ENCODE measurements at places on chromosomes 5 and 9. TPM values are rescaled to one million over a fixed set of nuclear protein-coding genes. Genes with fewer than 3 reads are reported as not detected.

GRCh38 chr5:134223406-134224248 is 2.2 kb downstream of the PPP2CA start:
- no peak for DNase-seq

Gene ARHGAP26
- total RNA-seq: 9.5 TPM

DNA sequence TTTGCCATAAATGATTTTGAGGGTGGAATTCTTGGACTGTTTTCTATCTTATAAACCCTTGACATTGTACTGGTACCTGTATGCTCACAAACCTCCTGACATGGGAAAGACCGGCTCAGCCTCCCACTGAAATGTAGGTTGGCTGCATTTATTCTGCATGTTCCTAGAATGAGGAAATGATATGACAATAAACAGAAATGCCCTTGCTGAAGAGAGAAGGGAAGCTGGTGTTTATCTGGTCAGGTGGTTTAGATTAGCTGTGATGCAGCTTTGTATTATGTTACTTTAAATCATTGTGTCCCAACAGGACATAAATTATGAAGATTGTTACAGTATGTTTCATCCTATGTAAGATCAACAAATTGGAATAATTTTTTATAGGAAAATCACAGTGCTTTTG is 23.1 kb upstream of the CATSPER3 start:
- DNase-seq: no peak

Gene LCN1
- total RNA-seq: not detected

GRCh38 chr9:110344821-110345220 is 7.2 kb upstream of the TXNDC8 start:
- no peak for DNase-seq

GRCh38 chr5:122775550-122776542 is 966 bp downstream of the SNX2 start:
- no peak for DNase-seq

DNA sequence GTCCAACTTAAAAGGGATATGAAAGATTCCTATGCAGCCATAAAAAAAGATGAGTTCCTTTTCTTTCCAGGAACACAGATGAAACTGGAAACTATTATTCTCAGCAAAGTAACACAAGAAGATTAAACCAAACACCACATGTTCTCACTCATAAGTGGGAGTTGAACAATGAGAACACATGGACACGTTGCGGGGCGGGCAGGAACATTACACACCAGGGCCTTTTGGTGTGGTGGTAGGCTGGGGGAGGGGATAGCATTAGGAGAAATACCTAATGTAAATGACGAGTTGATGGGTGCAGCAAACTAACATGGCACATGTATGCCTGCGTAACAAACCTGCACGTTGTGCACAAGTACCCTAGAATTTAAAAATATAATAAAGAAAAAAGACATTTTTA is 516.1 kb downstream of the LRRC70 start:
- DNase-seq: no peak

Gene ALDOB
- not detected for total RNA-seq

Gene FABP6
- 3.9 TPM for total RNA-seq

Gene DOCK2
- total RNA-seq: 12.6 TPM

Gene SPATA31C1
- not detected for total RNA-seq

Gene TBC1D13
- total RNA-seq: 2.0 TPM

DNA sequence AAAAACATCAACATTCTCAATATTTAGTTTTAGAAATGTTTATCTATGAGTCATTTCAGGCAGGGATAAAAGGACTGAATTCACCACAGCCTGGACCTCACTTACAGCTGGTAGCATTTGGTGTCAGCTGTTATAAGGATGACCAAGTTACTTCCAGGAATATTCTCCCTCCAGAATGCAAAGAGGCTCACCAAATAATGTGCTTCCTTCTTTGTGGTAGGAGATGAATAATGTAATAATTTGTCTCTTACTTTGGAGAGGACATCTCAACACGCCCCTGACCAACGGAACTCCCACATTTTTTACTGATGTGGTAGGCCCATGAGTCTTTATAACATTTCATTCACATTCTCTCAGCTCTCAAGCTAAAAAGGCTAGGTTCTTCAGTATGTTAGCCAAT is 825.9 kb upstream of the GRAMD2B start:
- peak; percentile 45 for DNase-seq

- DNase-seq: no peak
Measured at GRCh38 chr9:38208206-38208901, 139.3 kb upstream of the SHB start.

Gene EGFLAM
- not detected for total RNA-seq

DNA sequence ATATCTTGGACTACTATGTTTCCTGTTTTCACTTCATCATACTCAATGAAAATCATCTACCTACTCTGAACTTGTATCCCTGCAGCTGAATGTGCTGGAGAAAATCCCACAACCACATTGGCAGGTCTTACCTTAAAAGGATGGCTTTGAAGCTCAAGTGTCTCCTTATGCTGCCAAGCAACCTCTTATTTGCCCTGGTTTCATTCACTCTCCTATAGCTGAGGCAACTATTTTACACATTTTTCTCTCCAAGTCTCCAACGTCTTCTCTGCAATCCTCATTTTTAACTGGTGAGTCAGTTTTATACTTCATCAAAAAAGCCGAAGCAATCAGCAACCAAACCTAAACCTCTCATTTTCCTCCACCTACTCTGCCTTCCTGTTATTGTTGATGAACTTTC is 49.7 kb downstream of the POU4F3 start:
- DNase-seq: no peak

DNA sequence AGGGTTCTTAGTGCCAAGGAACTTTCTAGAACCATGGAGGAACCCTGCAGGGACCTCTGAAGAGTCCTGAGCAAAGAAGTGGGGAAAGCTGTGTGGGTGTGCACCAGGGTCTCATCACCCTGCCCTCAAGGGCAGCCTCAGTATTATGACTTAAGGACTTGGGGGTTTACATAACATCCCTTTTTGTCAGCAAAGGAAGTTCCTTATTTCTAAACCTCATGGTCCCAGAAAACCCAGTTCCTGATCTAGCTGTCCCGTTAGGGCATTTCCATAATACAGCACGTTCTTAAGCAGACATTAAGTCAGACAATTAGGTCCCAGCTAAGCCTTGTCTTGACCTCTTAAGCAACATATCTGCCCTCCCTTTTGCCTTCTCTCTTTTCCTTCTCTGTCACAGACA is 57.3 kb downstream of the DAPK1 start:
- DNase-seq: no peak

DNA sequence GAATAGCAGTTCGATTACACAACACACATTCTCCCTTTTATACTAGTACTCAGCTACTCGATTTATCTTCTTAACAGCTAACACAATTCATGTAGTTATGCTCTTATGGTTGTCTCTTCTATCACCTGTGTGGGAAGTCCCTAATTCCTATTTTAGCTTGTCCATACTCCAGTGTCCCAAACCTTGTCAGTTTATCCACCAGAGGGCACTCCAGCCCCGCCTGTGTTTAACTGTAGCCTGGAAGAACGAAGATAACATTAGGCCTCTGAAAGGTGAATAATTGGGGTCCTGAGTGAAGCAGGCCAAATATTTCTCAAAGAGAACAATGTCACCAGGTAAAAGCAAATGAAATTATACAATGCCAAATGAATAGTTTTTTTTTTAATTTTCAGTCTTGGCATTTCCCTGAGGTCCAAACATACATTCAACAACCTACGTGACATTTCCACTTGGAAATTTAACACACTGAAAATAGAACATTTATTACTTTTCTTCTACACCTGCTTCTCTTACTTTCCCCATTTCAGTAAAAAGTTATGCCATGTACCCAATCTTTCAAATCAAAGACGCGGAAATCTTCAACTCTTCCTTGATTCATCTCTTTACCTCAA is 560.7 kb downstream of the HTR1A start:
- DNase-seq: peak; percentile 23

Gene NFIB
- 47.3 TPM for total RNA-seq

GRCh38 chr9:83011611-83012010 is 51.3 kb downstream of the RASEF start:
- no peak for DNase-seq

Gene RC3H2
- 25.1 TPM for total RNA-seq

DNA sequence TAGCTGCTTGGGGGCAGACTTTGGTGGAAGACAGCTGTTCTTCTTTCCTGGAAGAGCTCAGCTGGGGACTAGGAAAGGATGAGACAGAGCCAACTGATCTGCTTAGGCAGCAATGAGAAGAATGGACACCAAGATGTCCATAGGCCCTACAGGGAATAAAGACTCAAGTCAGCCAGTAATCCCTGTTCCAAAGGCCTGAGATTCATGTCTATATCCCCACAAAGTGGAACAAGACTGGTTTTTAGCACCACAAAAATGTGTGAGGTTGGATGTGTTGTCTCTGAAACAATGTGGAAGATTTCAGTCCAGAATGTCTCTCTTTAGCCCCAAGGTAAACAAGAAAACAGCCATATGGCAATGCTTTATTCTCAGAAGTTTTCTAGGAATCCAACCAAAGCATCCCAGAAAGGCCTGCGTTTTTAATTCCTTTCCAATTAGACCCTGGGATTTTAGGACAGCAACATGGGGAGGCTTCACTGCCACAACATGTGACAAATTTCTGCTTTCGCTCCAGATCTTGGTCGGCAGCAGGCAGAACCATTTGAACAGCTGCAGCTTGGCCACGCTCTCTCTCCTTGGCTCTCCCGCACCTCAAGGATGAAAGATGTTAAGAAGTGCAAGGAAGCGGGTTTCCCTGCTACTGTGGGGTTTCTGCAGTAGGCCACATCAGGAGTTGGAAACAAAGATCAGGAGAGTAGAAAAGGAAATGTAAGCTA is 245.1 kb downstream of the FSTL4 start:
- no peak for DNase-seq

Gene HTR4
- not detected for total RNA-seq

Gene SLC6A18
- not detected for total RNA-seq

Gene PSAT1
- total RNA-seq: 230 TPM

Gene RAD50
- 35.7 TPM for total RNA-seq

Gene FBP2
- total RNA-seq: not detected

DNA sequence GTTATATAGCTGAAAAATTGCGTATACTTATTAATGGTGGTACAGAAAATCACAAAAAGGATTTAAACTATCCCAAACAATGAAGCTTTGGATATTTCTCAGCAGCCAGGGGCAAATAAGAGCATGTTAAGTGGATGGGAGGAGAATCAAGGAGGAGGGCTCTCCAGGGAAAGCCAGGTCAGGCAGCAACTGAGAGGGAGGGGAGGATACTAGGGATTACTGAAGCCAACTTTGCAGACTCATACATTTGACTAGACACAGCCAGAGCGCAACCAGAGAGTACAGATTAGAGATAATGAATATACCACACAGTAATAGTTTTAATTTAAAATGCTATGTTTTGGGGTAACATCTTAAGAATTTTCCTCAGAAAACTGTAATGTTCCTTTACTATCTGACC is 360.2 kb downstream of the HCN1 start:
- no peak for DNase-seq

- DNase-seq: no peak
Measured at GRCh38 chr5:143271431-143271830, 132.1 kb downstream of the NR3C1 start.

GRCh38 chr5:54156577-54156976 is 153.8 kb downstream of the ARL15 start:
- no peak for DNase-seq

DNA sequence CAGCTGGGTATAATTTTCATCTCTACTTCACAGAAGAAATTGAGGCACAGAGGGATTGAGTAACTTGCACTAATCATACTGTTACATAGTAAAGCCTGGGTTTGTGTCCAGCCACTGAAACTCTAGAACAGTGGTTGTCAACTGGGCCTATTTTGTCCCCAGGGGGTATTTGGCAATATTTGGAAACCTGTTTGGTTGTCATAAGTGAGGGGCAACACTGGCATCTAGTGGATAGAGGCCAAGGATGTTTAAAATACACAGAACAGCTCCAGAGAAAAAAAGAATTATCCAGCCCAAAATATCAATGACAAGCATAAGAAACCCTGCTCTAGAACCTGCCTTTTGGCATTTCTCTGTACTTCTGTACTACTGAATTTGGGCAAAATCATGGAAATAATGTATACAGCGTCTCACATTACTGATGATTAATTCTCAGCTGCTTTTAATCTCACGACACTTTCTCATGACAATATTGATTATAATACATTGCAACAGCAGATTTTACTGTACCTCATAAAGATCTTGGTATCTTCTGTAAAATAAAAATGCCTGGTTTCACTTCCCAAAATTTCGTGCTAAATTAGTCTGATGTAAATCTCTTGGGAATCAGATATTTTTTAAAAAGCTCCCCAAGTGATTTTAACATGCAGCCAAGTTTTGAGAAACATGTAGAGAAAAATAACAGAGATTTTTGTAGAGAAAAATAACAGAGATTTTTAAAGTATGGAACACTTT is 112.7 kb downstream of the RORB start:
- no peak for DNase-seq

GRCh38 chr9:90878562-90878961 is 76.9 kb downstream of the SYK start:
- no peak for DNase-seq

GRCh38 chr5:126855266-126855665 is 78.3 kb downstream of the LMNB1 start:
- no peak for DNase-seq

GRCh38 chr5:75568202-75568601 is 43.1 kb upstream of the ANKDD1B start:
- no peak for DNase-seq

Gene LCNL1
- not detected for total RNA-seq
